ENCODE measurements at places on chromosomes 1 and 21. TPM values are rescaled to one million over a fixed set of nuclear protein-coding genes. Genes with fewer than 3 reads are reported as not detected.
A peak's percentile ranks its signal among the peaks of the same experiment; 100 is the strongest.

DNA sequence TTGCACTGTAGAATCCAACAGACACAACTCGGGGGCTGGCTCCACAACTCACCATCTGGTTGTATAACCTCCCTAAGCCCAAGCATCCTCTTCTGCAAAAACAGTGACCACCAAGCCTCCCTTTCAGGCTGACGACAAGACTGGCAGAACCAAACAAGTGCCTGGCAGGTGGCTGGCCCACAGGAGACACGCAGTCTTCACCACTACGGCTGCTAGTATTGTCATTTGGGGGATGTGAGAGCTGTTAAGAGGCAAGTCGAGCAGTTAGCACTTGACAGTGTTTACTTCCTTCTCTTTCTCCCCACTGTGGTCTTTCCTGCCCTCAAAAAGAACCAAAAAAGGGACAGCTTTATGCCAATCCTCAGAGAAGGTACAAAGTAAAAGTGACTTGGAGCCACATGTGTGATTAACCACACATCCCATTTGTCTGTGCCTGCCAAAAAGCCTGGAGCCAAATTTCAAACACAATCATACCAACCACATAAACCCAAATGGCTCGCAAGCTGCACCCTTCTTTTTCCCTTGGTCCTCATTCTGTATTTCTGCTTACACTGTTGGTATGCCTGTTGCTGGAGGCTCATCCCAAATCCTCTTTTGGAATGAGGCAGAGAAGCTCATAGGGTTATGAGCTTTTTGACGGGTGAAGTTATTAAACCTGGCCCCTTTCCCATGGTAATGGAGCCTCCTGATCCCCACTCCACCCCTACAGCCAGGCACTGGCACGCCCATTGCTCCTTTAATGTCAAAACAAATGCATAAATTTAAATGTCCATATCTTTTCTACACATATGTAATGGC, 94.1 kb downstream of the TGFBR3 start:
- no peak for DNase-seq

DNA sequence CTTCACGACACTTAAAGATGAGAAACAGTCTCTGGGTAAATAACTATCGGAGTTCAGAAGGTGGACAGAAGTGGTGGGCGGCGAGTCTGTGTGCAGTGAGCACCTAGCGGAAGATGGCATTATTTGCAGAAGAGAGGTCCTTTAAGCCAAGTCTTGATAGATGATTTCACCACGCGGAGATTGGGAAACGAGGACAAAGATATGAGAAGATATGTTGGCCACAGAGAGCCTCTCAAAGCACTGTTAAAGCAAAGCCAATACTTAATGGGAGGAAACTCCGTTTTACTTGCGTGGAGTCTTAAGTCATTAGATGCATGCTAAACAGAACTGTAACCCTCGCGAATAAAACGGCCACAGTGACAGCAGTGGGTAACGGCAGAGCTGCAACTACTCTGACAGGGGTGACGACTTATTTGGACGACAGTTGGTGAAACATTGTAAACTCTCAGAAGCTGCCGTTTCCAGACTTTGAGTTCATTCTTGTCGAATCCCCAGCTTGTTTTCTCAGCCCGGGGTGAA, 577 bp upstream of the CEP350 start:
- no peak for DNase-seq

DNA sequence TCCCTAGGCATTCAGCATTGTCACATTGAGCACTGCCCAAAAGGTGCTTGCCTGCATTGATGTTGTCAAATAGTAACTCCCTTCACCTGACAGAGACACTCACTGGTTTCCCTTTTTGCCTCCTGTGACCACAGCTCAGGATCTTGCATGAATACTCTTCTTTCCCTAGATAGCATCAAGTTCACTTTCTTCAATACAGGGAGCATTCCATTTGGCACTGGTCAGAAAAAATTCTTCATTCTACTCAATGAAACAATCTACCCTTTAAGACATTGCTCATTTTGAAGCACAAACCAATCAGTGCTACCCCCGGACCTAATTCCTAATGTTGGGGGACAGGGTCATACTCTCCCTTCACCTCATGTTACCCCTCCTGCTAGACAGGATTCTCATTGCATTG, 319.0 kb upstream of the SNX7 start:
- no peak for DNase-seq

DNA sequence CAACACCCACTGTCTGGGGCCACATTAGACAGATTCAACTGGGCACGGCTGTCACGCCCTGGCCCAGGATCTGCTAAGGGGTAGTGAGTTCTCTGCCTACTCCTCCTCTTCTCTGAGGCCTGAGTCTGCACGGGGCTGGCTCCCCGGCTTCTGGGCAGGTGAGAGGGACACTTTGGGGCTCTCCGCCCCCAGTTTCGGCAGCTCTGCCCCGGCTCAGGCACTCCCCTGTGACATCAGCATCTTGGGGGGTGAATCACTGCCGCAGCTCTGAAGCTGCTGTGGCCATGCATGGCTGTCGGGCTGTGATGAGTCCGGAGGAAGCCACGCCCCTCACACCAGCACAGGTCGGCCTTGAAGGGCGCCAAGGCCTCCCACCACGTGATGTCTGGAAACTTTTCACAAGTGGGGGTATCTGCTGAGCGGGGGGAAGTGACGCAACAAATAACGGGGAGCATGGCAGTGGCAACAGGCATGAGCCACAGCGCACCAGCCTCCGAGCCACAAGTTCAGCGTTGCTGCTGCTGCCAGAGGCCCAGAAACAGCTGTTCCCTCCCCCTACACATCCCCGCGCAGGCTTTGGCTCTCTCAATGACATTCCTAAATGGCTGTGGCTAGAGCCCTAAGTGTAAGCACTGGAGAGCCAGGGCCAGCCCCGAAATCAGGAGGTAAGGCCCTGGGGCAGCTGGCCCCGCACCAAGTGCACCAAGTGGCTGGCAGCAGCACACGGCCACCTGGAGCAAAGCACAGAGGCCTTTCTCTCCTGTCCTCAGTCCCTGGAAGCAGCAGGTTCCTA, 26.3 kb downstream of the ZBTB17 start:
- peak; percentile 98 for DNase-seq

- DNase-seq = no peak
Observed at GRCh38 chr1:7640920-7641585, 130.0 kb upstream of the VAMP3 start.

DNA sequence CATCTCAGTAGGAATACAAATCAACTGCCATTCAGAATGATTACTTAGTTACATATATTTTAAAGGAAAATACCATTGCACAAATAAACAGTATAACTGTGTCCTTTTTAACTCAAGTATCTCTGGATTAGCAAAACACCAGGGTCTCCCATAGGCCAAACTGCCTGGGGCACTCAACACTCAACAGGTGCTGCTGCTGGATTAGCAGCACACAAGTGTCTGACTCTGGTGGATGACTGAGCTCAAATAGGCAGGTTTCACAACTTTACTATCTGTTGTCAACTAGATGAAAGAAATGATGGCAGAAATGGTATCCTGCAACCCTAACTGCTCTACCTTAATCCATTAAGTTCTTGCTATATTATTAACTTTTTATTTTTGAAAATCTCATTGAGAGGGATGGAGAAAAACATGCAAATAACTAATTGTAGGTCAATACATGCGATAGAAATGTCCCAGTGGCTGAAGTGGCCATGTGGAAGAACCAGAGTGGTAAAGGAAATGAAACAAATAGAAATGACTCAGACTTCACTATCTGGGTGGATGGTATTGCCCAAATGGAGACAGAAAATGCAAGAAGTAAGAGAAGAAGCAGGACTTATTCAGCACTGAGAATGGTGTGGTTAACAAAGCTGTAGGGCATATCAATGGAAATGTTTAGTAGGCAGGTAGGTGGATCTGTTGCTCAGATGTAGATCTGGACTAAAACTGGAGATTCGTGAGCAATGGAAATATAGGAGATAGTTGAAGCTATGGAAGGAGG, 90.8 kb upstream of the CCDC190 start:
- DNase-seq = no peak

DNA sequence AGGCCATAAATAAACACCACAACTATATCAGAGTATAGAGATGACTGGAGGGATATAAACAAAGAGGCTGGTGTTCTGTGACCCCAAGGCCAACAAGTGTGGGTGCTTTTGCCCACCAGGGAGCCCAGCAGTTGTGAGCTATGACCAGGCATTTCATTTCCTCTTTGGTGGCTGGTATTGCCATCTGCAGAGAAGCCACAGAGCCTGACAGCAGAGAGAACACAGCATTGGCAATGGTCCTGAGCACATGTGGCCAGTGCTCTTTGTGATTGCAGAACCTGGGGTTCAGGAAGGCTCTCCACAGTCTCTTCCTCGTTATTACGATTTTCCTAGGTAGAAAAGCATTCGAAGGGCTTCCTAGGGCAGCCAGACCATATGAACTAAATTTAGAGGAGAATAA, 112.3 kb downstream of the TM2D1 start:
- DNase-seq = no peak

Gene LCA5L
- total RNA-seq = 12.6 TPM

- no peak for DNase-seq
Observed at GRCh38 chr1:119655154-119655553, 7.1 kb upstream of the ZNF697 start.

- DNase-seq = no peak
Observed at GRCh38 chr1:167081594-167082156, 8.5 kb downstream of the GPA33 start.

Gene CRP
- 2.1 TPM for total RNA-seq

DNA sequence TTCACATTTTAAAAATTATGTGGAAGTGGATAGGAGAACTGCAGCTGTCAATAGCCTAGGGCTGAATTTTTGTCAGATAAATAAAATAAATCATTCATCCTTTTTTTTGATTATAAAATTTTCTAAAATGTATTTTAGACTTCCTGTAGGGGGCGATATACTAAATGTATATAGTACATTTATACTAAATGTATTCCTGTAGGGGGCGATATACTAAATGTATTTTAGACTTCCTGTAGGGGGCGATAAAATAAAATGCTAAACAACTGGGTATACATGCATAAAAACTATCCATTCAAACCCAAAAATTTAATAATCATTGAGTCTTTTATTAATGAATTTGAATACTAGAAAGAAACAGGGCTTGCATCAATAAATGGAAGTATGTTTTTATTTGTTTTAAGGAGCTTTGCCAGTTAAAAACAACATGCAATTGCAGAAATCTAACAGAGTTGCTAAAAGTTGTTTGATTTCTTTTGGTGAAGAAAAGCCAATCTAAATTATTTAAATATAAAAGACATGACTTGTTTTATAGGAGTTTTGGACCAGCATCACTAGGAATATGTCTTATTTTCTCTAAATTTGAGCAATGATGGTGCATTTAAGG, 31.4 kb downstream of the CLCA1 start:
- DNase-seq = no peak

- DNase-seq = peak; percentile 86
Observed at GRCh38 chr1:6485168-6486101, 6.0 kb downstream of the PLEKHG5 start.

Gene NEGR1
- 13.2 TPM for total RNA-seq
